ENCODE measurements at places on chromosomes 1 and 21.

- DNase-seq: no peak
These were observed 6.5 kb upstream of the HAPLN2 start for GRCh38 chr1:156612666-156613065.

- no peak for DNase-seq
These were observed 25.7 kb downstream of the PMVK start for GRCh38 chr1:154910851-154911250.

GRCh38 chr1:1307261-1307922, 338 bp downstream of the ACAP3 start:
- peak; percentile 36 for DNase-seq

GRCh38 chr1:198677027-198677426, 38.2 kb downstream of the PTPRC start:
- DNase-seq: no peak

GRCh38 chr1:172581779-172582178, 48.8 kb downstream of the SUCO start:
- DNase-seq: no peak

DNA sequence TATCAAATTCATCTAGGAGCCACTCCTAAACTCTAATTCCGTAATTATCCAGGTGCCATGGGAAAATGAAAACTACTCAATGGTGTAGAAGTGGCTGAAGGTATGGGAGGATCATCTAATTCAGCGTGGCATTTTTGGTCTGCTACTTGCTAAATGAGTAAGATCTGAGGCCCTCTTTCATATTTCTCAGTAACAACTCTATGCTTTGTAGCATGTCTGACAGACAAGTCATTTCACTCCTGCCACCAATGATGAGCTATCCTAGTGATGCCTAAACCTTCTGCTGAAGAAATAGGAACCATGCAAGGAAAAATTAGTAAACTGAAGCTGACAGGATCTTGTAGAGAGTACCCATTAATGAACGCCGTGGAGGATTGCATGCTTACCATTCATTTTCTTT, 145.3 kb downstream of the NTNG1 start:
- DNase-seq: no peak

DNA sequence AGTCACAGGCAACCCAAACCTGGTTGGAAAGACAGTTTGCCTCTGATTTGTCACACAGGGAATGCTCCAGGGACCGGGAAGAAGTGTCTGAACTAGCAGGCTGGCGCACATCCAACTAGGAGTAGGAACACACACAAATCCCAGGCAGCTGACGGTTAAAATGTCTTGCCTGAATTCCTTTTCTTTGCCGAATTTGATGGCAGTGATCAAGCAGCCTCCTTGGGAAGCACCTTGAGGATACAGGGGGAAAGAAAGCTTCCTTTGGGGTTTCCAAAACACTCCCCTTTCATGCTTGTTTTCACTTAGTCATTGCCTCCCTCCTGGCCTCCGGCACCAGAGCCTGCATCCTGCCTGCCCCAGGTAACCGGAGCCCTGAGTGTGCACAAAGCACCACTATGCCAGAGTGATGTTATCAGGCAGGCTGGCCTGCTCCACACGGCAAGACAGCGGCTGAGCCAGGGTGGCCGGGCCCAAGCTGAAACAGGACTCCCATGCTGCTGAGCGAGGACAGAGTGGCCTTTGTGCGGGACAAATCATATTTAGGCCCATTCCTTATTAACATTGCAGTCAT, 193.8 kb downstream of the LMX1A start:
- no peak for DNase-seq

DNA sequence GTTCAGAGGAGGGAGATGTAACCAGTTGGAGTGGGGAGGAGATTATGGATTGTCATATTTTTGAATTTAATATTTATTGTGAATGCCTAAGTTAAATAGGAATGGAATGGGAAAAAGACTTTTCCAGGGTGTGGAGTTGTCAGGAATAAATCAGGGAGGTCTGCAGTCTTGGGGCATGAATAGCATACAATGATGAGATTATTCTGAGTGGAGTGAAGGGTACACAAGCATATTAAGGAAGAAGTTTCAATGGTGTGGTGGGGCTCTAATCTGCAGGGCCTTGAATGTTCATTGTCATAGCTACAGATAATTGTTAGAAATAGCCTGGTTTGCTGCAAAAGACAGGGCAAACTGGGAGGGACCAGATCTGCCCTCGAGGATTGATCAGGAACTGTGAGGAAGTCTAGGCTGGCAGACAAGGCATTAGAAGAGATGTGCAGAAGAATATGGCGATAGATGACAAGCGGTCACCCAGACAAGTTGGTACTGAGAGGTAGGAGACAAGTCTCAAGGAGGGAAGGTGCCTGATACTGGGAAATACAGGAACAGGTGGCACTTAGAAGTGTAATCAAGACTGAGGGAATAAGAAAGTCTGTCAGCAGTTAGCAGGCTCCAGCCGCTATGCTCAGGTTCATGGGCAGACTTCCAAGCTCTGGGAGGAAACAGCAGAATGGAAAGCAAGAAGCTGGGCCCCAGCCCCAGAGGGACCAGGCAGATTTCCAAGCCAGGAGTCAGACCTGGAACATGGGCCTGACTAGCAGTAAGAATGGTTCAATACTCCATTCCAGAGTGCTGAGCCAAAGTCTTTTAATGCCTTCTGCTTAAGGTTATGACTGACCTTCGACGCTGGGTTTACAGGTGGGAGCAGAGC, 20.9 kb upstream of the RGL1 start:
- no peak for DNase-seq

- DNase-seq: no peak
These were observed 24.6 kb upstream of the TRABD2B start for GRCh38 chr1:48021792-48022191.

DNA sequence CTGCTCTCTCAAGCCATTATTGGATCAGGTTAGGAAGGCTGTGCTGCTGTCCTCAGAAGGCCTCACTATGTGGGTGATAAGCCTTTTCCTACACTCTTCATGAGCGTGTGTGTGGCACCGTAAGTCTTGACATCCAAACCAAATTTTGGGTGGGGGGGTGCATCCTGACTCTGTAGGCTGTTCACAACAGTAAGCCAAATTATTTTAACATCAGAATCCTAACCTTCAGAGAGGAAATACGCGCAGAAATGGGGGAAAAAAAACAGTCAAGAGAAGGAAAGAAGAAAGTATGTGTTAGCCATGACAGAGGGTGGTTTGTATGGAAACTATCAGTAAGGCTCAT, 21.0 kb downstream of the STPG1 start:
- DNase-seq: no peak

GRCh38 chr1:163174524-163175437, 27.9 kb downstream of the RGS5 start:
- peak; percentile 53 for DNase-seq

DNA sequence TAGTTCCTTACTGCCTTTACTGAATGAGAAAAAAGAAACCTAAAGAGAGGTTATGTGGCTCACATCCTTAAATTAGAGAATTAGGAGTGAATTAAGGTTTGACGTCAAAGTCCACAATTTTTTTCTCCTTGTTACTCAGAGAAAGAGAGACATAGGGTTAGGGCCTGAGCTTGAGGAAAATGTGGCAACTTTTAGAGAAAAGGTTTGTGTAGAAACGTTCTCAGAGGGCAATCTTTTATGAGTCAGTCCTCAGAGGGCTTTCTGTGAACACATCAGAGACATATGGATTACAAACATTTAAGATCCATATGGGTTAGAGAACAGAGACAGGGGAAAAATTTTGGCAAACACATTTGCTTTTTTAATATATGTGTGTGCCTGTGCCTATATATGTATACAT, 242.8 kb downstream of the TGFB2 start:
- no peak for DNase-seq

- DNase-seq: peak; percentile 1
These were observed 3.6 kb upstream of the ADAMTSL4 start for GRCh38 chr1:150545486-150546032.

DNA sequence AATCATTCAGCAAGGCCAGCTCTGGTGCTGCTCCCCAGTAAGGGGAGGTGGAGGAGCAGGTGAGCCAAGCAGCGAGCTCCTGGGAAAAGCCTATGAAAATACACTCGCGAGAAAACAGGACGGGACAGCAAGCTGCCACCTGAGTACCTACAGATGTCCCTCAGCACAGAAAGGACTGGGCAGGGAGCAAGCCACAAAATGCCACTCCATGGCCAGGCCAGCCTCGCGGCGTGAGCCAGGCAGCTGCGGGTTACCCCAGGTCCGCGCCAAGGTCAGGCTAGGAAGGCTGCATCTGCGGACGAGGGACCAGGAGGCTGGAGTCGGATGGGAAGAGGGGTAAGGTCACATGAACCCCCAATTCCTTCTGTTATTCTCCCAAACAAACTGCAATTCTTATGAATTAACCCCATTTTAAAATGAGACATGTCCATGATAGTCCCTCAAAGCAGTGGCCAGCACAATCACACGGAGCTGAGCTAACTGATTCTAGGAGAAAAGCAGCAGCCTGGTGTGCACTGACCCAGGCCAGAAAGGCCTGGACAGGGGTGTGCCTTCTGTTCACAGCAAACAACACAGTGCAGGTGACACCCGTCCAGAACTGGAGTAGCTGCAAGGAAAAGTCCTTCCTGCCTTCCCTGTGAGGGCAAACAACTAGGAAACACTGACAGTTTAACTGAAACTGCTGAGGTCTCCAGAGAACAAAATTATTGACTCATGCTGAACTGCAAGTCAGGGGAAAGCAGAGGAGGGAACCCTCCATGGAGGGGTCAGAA, 26.5 kb downstream of the PARP1 start:
- DNase-seq: no peak

- no peak for DNase-seq
These were observed 62.3 kb downstream of the GON4L start for GRCh38 chr1:155794605-155795245.

DNA sequence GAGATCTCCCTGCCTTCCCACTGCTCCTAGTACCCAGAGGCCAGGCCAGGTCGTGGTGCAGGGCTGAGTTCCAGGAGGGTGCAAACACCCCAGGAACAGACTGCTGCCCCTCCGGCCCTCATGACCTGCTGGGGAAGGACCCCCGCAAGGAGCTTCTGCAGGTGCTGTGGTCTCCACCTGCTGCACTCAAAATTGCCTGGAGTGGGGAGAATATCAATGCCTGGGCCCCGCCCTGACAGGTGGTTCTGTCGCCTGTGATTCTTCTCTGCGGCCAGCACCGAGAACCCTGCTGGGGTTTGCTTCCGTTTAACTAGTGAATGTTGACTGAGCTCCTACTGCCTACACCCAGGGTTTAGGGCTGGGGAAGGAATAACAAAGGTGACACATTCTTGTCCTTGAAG, 2.1 kb upstream of the TFF3 start:
- DNase-seq: peak; percentile 20

- DNase-seq: no peak
These were observed 160.3 kb downstream of the PTPRU start for GRCh38 chr1:29396438-29397255.

GRCh38 chr1:7975212-7975865, 13.8 kb downstream of the PARK7 start:
- peak; percentile 71 for DNase-seq

- no peak for DNase-seq
These were observed 39.0 kb downstream of the SMYD2 start for GRCh38 chr1:214319938-214320337.

GRCh38 chr1:25445993-25446538, 15.4 kb downstream of the MACO1 start:
- DNase-seq: no peak

GRCh38 chr1:227890451-227891222, 57.1 kb downstream of the WNT9A start:
- DNase-seq: no peak

- DNase-seq: no peak
These were observed 59.0 kb upstream of the BCAR3 start for GRCh38 chr1:93740601-93741031.

DNA sequence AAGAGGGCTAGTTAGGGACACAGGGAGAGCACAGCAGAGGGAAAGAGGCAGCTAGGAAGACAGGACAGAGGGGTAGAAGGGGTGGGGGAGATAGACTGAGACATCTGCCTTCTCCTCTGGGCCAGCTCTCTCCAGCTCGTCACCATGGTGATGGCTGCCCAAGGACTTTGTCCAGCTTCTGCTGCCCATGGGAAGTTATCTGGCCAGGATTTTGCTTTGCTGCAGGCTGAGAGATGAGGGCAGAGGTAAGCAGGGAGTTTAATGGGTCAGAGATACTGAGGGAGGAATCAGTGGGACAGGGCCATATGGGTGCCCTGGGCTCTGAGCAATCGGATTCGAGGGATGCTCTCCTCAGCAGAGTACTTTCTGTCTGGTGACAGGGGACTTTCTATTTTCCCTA, 34.5 kb upstream of the GPR37L1 start:
- no peak for DNase-seq

DNA sequence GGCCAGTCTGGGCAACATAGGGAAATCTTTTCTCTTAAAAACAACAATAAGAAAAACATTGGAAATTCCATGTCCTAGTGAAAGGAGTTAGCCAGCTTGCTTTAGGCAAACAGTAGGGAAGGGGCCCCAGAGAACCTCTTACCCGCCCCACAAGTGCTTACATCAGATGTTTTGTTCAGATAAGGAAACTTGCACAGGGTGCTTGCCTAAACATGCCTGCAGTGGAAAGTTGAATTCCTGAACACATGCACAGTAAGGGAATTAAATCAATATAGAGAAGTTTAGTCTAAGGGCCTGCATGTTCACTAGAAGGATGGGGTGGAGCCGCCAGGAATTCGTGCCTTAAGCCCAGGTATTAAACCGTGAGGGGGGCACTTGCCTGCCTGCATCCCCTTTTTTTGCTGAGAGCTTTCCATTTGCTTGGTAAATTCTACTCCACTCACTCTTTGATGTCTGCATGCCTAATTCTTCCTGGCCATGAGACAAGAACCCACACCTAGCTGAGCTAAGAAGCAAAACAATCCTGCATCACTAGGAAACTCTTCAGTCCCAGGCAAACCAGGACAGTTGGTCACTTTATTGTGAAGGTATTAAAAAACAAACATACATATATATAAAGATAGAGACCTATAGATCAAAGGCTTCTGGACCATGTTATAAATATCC, 499.0 kb downstream of the SIPA1L2 start:
- no peak for DNase-seq

DNA sequence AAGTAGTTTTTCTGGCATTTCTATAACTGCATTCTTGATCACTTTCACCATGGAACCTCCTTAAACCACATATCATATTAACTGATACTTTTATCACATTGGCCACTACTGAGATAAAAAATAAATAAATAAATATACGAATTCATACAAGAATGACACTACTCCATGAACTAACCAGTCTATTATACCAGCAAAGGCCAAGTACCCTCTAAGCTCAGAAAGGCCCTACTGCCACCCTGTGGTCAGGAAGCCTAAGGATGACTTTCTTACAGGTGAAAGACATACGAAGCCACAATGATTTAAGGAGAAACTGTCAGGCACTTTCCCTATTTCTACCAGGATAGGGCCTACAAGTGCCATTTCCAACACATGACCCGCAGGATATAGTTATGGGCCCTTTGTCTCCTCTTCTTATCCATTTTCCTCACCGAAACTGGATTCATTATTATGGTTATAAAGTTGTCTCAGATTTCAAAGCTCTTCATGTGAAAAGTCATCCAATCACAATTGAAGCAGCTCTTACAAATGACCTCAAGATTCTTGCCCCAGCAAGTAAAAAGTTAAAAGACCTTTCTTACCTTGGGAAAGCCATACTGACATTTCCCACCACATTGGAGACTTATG, 23.9 kb downstream of the DNAJC8 start:
- peak; percentile 76 for DNase-seq

Measured in NB4 (cell line).